ENCODE measurements at places on chromosomes 12 and 14. TPM values are rescaled to one million over a fixed set of nuclear protein-coding genes. Genes with fewer than 3 reads are reported as not detected.

GRCh38 chr14:68881396-68881795, 88.5 kb upstream of the ZFP36L1 start:
- no peak overlapping the region for H3K4me3 ChIP-seq
- DNase-seq: no peak
- H3K27ac ChIP-seq: peak overlapping the region; percentile 17
- no peaks in the 10 kb centered on the region for H3K27me3 ChIP-seq
- no peaks in the 10 kb centered on the region for H3K4me1 ChIP-seq

GRCh38 chr12:119783787-119784186, 93.3 kb downstream of the CIT start:
- no peaks in the 10 kb centered on the region for H3K27me3 ChIP-seq
- no peak overlapping the region for H3K4me3 ChIP-seq
- H3K4me1 ChIP-seq: no peaks in the 10 kb centered on the region
- DNase-seq: no peak

GRCh38 chr14:104201496-104201895, 63.1 kb downstream of the KIF26A start:
- no peak overlapping the region for H3K4me3 ChIP-seq
- no peak overlapping the region for H3K27ac ChIP-seq
- H3K36me3 ChIP-seq: no peaks in the 10 kb centered on the region
- no peaks in the 10 kb centered on the region for H3K27me3 ChIP-seq
- H3K4me1 ChIP-seq: no peaks in the 10 kb centered on the region
- no peak for DNase-seq

GRCh38 chr14:23352506-23353432, at the start of gene SLC22A17:
Gene SLC22A17, minus strand, starts transcription at chr14:23352887.
- no peaks in the 10 kb centered on the region for H3K36me3 ChIP-seq
- H3K27ac ChIP-seq: no peak within 1 kb of the TSS
- H3K4me1 ChIP-seq: peaks cover 7% of the 10 kb centered on the region
- H3K4me3 ChIP-seq: peak within 1 kb of the TSS; percentile 65
- H3K27me3 ChIP-seq: peaks cover 26% of the 10 kb centered on the region

DNA sequence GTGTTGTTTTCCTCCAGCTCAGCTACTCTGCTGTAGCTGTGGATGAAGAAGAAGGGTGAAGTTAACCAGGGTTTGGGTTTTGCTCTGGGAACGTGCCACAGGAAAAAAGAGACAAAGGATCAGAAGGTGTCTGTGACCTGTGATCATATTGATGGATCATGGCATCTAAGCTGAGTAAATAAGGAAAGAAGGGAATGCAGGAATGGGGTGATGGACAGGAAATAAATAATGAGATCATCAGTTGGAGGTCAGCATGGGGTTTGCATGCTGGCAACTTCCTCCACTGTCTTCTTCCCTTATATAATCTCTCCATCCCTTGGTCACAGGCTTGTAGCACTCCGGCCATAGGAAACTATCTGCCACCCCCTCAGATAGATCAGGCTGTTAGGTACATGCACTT, 430.3 kb upstream of the PDE3A start:
- H3K27ac ChIP-seq: no peak overlapping the region
- H3K36me3 ChIP-seq: no peaks in the 10 kb centered on the region
- H3K4me3 ChIP-seq: no peak overlapping the region
- no peaks in the 10 kb centered on the region for H3K27me3 ChIP-seq
- DNase-seq: no peak

DNA sequence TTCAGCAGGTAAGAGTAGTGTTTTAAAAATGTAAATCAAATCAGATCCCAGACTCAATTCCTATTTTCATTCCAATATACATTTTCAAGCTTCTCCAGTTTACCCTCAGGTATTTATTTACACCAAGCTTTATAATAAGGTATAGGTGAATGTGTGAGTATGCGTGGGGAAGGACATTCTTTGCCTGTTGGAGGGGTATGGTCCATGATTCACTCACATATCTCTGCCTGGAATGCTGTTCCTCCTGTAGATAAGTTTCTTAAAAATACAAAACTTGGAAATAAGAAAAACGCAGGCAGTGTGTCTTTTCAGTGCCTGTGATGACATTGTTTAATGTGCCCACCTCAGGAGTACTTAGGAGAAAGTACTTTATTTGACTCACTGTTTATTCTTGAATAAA, 118.6 kb downstream of the CCDC91 start:
- DNase-seq: no peak
- H3K4me1 ChIP-seq: no peaks in the 10 kb centered on the region
- no peak overlapping the region for H3K4me3 ChIP-seq

GRCh38 chr14:99174770-99175319, 97.2 kb downstream of the BCL11B start:
- H3K27ac ChIP-seq: no peak overlapping the region
- DNase-seq: no peak
- H3K36me3 ChIP-seq: no peaks in the 10 kb centered on the region
- no peak overlapping the region for H3K4me3 ChIP-seq
- no peaks in the 10 kb centered on the region for H3K27me3 ChIP-seq

GRCh38 chr14:57009585-57010515, 199.6 kb upstream of the OTX2 start:
- H3K27ac ChIP-seq: no peak overlapping the region
- H3K4me3 ChIP-seq: no peak overlapping the region

DNA sequence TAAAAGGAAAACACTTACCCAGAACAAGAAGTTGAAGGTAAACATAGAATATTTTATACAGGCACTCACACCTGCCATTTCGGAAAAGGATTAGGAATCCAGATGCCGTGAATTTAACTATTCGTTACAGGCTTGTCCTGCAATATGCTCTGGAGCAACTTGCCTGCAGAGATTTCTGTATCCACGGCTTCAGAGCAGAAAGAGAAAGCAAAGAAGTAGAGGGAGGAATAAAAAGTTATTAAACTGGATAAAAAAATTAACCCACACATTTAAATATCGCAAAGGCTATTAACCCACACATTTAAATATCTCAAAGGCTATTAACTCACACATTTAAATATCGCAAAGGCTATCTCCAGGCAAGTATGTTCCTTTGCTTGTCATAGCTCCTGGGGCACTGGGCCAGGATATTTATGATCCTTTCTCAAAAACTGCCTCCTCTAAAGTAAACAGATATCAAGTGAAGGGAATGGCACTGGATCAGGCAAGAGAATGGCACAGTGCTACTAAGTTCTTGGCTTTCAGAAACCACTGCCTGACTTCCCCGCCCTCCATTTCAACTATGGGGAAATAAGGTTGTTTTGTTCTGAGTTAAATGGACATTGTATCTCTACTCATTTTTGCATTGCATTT, at the start of gene TSPAN8:
Gene TSPAN8, minus strand, starts transcription at position 399 of the 633 bp plus-strand sequence. Its CDS starts 321 bp downstream, at position 78.
- peak within 1 kb of the TSS; percentile 24 for H3K4me3 ChIP-seq
- peaks cover 7% of the 10 kb centered on the region for H3K4me1 ChIP-seq
- peak within 1 kb of the TSS; percentile 65 for H3K27ac ChIP-seq
- no peak for DNase-seq

- no peak for DNase-seq
- no peak overlapping the region for H3K27ac ChIP-seq
- no peaks in the 10 kb centered on the region for H3K4me1 ChIP-seq
- H3K36me3 ChIP-seq: no peaks in the 10 kb centered on the region
- peaks cover 5% of the 10 kb centered on the region for H3K27me3 ChIP-seq
These were observed 72.0 kb downstream of the RIMBP2 start for GRCh38 chr12:130644146-130644545.

- no peak for DNase-seq
- H3K27ac ChIP-seq: no peak overlapping the region
- no peaks in the 10 kb centered on the region for H3K4me1 ChIP-seq
- no peak overlapping the region for H3K4me3 ChIP-seq
These were observed 12.0 kb downstream of the DEPDC4 start for GRCh38 chr12:100254876-100255275.

GRCh38 chr12:83067981-83068380, 381.3 kb downstream of the TMTC2 start:
- H3K27me3 ChIP-seq: no peaks in the 10 kb centered on the region
- H3K27ac ChIP-seq: no peak overlapping the region
- no peak overlapping the region for H3K4me3 ChIP-seq

DNA sequence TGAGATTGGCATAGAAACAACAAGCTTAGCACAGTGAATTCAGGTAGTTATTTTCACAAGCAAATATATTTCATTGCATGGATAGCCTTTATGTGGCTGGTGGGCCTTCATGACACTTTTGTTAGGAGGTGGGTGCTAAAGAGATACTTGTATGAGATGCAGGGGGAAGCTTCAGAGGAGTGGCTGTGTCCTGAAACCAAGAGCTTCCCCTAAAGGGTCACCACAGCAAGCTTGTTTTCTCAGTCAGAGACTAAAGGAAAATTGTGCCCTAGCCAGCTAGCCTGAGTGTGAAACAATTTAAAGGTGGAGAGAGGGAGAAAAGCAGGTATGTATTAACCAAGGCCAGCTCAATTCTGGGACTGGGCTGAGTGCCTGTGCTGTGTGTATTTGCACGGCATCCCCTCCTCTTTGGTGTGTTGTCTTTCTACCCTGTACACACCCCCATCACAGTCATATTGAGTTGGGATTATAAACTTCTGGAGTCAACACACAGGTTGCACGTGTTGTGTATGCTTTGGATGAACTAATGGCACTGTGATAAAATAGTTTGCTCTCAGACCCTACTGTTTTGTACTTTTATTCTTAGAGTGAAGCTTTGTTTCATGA, 79.2 kb downstream of the RASSF8 start:
- H3K27ac ChIP-seq: no peak overlapping the region
- H3K4me1 ChIP-seq: peaks cover 7% of the 10 kb centered on the region
- H3K27me3 ChIP-seq: no peaks in the 10 kb centered on the region

- H3K27me3 ChIP-seq: no peaks in the 10 kb centered on the region
- no peaks in the 10 kb centered on the region for H3K36me3 ChIP-seq
- peak overlapping the region; percentile 95 for H3K4me3 ChIP-seq
- peak overlapping the region; percentile 100 for H3K27ac ChIP-seq
These were observed 32.2 kb downstream of the MIA2 start for GRCh38 chr14:39265806-39266524.

- no peaks in the 10 kb centered on the region for H3K36me3 ChIP-seq
- no peaks in the 10 kb centered on the region for H3K4me1 ChIP-seq
- no peak for DNase-seq
- no peak overlapping the region for H3K4me3 ChIP-seq
- no peaks in the 10 kb centered on the region for H3K27me3 ChIP-seq
These were observed 29.6 kb upstream of the KCNK10 start for GRCh38 chr14:88352698-88353097.

- no peaks in the 10 kb centered on the region for H3K27me3 ChIP-seq
- peak overlapping the region; percentile 63 for H3K4me3 ChIP-seq
- H3K27ac ChIP-seq: peak overlapping the region; percentile 88
These were observed 842 bp downstream of the OAS2 start for GRCh38 chr12:112979041-112979680.

The GABARAPL1 gene
- total RNA-seq: 114 TPM

The ZNF385A gene
- total RNA-seq: 26.6 TPM

The SERPINA6 gene
- not detected for total RNA-seq

The KCNC2 gene
- total RNA-seq: not detected

The RNASE3 gene
- total RNA-seq: not detected

The IGFBP6 gene
- 34.6 TPM for total RNA-seq

The AMN gene
- total RNA-seq: 19.8 TPM

The MANSC4 gene
- total RNA-seq: not detected

The ERP27 gene
- total RNA-seq: 9.7 TPM
